ENCODE measurements at places on chromosomes 16 and 17.

DNA sequence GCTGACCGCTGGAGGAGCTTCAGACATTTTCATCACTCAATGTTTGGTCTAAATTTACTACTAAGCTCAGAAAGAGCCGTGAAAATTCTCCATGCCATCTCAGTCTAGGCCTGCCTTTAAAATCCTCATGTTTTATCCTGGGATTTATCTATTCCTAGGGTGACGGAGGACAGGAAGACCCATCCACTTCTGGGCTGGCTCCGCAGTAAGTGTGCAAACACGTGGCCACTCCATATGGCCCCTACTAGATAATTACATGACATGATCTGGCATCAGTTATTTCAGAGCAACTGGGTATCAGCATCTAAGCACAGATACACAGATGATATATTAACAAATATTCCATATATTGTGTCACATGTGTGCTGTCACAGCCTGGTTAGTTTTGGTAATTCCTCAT is 77.8 kb upstream of the HS3ST4 start:
- no peak for DNase-seq

GRCh38 chr16:85425074-85425662 is 188.0 kb upstream of the GSE1 start:
- no peak for DNase-seq

DNA sequence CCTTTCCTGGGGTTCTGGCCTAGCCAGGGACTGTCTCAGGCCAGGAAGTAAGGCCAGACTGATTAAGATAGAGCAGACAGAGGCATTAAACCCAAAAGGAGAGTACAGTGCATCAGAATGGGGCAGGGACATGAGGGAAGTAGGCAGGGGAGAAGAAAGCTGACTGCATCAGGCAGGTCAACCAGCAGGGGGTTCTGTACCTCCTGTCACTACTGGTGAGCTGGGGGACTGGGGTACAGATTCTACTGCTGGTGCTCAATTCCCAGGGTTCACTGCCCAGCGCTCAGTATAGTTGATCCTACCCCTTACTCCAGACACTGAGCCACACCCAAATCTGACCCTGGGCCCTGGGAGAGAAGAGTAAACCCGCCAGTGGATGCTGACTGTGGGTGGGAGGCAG is 12.9 kb upstream of the MTMR4 start:
- no peak for DNase-seq

GRCh38 chr17:32671896-32672295 is 185.1 kb downstream of the CDK5R1 start:
- DNase-seq = no peak

DNA sequence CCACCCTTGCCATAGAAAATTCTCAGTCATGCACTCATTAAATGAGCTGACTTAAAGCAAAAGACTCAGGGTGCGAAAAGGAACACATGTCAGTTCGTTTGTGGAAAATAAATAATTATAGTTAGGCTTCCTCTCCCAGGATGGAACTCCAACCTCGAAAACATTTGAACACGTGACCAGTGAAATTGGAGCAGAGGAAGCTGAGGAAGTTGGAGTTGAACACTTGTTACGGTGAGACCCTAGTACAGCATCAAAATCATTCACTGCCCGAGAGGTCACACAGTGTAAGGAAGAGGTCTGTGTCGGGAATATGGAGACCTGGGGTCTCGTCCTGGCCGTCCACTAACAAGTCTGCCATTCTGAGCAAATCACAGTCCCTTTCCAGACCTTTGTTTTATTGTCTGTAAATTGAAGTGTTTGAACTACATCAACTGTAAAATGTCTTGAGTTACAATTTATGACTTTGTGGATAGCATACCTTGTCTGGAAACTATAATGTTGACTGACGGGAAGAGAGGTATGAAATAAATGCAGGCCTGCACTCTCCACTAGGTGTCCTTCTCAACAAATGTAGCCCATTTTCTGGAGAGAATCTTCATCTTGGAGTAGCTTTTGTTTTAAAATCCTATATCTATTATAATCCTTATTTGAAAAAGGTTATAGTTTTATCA is 7.7 kb downstream of the PSMD7 start:
- DNase-seq = no peak

All from non-pigmented ciliary epithelial cell (primary cell).